ENCODE measurements at places on chromosomes 1 and 21.

DNA sequence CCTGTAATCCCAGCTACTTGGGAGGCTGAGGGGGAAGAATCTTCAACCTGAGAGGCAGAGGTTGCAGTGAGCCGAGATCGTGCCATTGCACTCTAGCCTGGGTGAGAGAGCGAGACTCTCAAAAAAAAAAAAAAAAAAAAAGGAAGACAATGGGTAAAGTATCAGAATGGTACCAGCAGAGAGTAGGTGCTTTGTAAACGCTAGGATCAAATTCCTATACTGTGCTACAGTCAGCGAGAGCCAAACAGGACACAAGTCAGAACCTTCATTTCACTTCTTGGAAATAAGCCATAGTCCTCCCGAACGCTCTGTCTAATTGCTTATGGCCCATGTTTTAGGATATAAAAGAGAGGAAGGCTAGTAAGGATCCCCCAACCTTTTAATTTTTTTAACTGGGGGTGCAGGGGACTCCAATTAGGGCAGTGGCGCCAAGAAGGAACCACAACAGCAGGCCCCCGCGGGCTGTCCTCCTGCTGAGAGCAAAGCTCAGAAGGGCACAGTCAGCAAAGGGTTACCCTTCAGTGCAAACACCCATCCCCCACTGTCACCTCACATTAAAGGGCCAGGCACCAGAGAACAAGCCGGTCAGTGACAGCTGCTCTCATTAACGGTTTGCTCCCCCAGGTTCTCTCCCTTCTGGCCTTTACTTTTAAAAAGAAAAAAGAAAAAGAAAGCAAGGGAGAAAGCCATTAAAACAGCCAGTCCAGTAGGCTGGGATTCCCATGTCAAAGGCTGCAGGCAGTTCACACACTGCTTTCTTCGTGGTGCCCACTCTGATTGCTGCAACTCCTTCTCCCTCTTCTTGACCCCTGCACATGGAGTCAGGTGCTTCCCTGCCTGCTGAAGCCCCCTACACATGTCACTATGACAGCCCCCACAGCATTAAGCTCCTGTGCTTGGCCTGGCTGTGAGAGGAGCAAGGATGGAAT lies 69.4 kb downstream of the PLPP3 start:
- DNase-seq = no peak

GRCh38 chr1:78168306-78168705 lies 122.5 kb downstream of the GIPC2 start:
- no peak for DNase-seq

DNA sequence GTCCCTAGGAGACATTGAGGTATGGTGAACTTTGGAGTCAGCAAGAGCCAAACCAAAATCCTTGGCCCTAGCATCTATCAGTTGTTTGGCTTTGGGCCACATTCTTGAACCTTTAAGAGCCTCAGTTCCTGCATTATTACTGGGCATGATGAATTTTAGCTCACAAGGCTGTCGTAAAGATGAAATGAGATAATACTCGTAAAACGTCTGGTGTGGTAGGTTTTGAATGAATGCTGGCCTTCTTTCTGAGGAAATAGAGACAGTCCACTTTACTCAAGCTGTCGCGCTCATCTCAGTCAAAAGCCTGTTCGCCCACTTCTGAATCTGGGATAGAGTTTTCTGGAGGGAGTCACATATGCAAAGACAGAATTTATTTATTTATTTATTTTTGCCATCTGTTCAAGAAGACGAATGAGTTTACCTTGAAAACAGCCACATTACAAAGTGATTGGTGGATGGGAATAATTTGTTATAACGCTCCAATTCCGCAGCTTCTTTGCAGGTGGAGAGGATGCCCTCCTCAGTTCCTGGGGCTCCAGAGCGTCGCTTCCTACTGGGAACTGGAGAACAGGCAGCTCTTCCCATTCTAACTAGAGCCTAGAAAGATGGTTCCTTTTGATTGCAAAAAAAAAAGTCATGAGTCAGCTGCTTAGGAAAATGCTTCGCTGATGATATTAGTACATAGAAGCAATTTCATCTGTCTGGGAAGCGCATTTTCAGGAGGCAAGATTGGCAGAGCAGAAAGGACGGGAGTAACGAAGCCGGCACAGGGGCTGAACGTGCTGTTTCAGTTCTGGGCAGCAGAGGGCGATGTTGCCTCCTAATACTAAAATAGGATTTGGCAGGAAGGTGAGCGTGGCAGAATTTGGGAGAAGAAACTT lies 49.9 kb upstream of the CYP2J2 start:
- DNase-seq = no peak

DNA sequence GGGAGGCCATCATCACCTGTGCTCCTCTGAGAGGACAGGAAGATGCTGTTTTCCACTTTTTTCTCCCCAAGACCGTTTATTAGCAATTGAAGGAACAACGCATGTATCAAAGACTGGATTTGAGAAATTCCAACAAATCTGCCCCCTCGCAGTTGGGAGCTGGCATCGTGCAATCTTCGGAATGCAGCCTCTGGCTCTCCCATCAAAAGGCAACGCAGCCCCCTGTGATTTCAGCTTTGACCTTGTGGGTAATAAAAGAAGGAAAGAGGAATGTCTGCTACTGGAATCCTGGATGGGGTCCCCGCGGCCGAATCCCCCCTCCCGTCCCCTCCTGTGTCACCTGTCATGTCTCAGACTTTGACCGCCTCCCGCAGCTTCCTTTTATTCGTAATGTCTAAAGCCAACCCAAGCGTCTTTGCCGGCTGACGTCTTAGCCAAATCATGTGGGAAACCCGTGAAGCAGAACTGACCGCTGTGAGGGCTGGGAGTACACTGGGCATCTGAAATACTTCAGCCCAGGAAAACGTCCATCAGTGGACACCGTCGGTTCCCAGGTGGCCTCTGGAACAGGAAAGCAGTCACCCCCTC lies 101.5 kb downstream of the WDR4 start:
- DNase-seq = no peak

- no peak for DNase-seq
Measured at GRCh38 chr1:228391411-228392020, 15.1 kb downstream of the TRIM11 start.

DNA sequence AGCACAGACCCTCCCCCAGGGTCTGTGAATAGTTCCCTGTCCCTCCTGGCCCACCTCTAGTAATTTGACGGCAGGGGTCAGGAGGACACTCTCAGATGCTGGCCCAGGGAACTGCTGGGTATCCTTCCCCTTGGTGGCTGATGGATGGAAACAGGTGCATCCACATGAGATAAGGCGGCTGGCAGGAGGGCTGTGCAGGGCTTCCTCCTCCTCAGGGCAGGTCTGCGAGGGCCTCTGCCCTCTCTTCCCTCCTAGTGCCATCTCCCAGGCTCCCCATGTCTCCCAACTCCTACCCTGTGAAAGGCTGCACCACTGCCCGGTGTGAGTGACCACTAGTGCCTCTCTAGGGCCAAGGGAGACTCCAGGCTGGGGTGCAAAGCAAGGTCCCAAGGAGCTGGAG lies 123.9 kb downstream of the GLIS1 start:
- DNase-seq = no peak

DNA sequence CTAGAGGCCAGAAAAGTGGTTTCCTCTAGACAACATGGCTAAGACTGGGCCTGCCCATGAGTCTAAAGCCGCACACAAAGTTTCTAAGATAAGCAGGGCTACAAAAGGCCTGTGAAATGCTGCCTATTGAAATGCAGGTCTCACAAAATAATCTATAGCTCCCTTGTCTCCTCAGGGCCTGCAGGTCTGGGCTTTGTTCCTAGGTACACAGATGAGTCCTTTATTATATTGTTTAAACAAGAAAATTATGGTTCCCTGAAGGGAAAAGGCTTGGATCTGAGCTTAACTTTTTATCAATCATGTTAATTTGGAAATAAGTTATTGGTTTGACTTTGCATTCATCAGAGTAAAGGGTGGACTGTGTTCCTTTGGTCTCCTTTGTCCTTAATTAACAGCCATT lies 413.4 kb upstream of the BEND5 start:
- DNase-seq = no peak

DNA sequence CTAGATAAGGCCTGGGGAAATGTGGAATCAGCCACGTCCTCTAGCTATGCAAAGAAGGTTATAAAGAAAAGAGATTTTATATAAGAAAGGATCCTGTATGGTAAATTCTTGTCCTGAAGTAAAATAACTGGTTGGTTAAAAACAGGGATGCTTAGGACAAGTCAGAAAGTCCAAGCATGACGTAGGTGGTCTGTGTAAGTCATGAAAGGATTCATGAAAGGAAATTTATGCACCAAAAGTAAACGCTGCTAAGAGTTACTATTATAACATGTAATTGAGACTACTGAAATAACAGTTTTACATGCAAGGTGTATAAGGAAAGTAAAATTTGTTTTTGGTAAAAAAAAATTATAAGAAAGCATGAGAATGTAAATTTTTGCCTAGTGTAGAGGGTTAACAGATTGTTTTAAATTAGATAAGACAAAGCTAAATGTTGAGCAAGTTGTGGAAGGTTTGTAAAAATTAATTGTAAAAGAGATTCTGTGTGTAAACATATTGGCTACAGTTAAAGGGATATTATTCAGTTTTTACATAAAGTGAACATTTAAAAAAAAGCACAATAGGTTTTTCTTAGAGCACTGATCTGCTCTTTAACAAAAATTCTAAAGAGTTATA lies 43.9 kb downstream of the PIGK start:
- no peak for DNase-seq

GRCh38 chr1:178010674-178011464 lies 41.0 kb upstream of the SEC16B start:
- no peak for DNase-seq

DNA sequence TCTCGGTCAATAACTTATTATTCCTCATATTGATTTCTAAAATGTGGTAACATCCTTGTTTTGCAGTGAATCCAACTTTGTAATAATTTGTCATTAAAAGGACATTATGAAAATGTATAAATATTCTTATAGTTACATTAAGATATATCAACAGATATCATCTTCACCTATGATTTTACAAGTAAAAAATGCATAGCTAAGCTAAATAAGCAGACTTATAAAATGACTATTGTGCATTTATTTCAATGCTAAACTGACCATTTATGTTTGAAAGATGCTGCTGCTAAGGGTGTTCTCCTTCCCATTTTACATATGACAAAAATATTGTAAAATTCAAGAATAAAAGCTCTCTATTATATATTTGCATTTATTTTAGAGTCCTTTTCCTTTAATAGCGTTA lies 7.8 kb downstream of the PROX1 start:
- DNase-seq = no peak
